NCI-H1092 (cell line): ENCODE measurements at places on chromosomes 6 and 20.

- DNase-seq = no peak
These were observed 112.1 kb upstream of the IYD start for GRCh38 chr6:150256618-150257272.

GRCh38 chr6:72944660-72945059 is 280.6 kb downstream of the KHDC1L start:
- DNase-seq = no peak

DNA sequence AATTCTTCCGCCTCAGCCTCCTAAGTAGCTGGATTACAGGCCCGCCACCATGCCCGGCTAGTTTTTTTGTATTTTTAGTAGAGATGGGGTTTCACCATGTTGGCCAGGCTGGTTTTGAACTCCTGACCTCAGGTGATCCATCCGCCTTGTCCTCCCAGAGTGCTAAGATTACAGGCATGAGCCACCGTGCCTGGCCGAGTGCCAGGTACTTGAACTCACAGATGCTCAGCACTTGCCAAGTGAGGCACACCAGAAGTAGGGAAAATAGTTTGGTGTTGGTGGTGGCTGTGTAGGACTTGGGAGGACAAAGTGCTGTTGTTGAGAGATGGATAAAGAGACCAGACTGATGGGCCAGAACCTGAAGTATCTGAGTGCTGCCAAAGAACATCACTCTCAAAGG is 40.0 kb upstream of the MBOAT1 start:
- DNase-seq = no peak

DNA sequence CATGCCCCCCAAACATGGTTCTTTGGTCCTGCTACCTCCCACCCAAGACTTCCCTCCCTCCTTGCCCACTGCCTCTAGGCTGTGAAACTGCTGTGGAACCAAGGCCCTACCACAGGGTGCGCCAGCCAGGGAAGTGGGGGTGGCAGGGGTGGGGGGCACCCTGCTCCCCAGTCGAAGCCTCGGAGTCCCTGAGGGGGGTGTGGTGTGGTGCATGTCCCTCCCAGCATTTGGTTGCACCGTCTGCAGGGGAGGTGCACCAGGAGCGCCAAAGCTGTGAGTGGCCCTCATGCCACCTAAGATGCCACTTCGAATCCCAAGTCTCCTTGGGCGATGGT is 1.8 kb downstream of the RGS19 start:
- DNase-seq = no peak

GRCh38 chr6:82396964-82397751 is 33.5 kb downstream of the TPBG start:
- DNase-seq = no peak

- no peak for DNase-seq
These were observed 38.3 kb downstream of the ARHGAP18 start for GRCh38 chr6:129671442-129672340.

DNA sequence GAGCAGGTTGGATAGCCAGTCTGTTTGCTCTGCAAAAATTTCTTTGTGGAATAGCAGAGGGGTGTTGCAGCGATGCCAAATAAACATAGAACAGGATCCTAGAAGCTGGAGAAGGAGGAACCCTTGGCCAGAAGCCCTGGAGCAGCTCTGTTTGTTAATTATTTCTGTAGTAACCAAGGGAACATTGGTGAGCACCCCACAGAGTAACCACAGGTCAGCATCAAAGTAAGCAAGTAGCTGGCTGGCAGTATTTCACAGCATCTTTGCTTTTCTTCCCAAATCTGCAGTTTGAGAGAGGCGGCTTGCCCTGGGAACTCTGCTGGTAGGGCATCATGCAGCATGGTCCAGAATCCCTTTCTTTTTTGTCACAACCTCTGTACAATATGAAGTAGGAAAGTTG is 12.7 kb upstream of the APMAP start:
- DNase-seq = peak; percentile 50

DNA sequence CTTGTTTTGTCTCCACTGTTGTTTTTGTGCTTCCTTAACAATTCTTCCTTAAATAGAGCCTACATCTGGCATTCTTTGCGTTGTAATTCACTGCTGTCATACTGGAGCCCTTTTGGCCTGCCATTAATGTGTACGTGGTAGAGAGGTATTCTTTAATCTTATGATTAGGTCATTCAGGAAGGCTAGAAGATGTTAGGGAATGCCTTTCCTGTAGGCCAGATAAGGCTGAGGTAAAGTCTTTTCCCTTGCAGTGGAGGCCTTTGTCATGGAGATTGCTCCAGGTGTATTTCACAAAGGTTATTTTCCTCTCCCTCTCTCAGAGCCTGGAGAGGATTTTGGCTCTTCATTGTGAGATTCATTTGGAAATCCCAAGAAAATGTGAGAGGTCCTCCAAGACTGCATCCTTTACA is 146.9 kb downstream of the FUT9 start:
- DNase-seq = no peak

GRCh38 chr20:46994341-46994740 is 99.7 kb downstream of the EYA2 start:
- DNase-seq = no peak

GRCh38 chr6:164216368-164216767 is 801.9 kb downstream of the QKI start:
- no peak for DNase-seq

DNA sequence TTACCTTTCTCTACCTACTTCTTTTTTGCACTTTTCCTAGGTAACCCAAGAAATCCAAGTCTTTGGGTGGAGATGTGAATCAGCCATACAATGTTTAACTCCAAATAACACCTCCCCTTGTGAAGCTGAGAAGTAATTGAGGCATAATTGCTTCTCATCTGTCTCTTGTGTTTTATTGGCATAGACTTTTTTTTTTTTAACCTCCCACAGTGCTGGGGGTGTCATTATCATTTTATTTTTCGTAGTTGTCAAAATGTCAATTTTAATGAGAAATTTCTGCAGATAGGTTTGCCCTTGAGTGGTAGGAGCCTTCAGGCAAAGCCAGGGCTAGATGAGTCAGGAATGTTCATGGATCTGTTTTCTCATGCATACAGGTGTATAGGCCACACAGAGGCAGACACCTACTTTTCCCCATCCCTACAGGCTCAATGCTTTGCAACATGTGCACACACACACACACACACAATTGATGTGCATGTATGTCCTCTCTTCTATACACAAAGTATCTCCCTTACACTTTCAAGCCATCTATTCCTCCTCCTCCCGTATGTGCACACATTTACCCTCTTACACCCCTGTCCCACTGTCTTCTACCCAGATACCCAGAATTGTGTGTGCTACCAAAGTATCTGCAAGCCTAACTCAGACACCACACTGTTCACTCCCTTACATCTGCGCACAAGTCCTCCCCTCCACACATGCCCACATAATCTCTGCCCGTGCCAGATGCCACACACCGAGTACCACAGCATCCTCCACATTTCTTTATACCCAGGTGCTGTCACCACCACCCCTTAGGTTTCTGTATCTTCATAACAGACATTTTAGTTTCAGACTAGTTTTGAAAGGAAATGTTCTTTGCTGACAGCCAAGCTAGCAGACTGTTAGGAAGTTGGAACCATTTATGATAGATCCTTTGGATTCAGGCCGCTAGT is 22.0 kb downstream of the RALY start:
- no peak for DNase-seq

DNA sequence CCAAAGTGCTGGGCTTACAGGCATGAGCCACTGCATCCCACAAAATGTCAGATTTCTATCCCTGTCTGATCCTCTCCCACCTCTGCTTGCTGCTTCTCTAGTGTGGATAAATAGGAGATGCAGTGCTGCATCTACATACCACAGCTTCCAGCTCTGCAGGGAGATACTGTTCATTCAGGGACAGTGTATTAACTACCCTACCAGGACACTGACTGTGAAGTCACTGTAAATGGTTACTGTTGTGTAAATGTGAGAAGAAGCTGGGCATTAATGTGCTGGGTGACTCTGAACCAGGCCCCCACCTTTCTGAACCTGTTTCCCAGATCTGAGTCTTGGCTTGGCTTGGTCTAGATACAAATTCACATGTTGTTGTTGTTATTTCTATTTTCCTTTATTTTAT is 488.6 kb upstream of the SULF2 start:
- no peak for DNase-seq

GRCh38 chr6:37126961-37127616 is 42.9 kb upstream of the PIM1 start:
- no peak for DNase-seq

GRCh38 chr6:48670546-48670945 is 559.5 kb upstream of the PTCHD4 start:
- no peak for DNase-seq

GRCh38 chr20:34365765-34366213 is 2.7 kb downstream of the ITCH start:
- DNase-seq = no peak

DNA sequence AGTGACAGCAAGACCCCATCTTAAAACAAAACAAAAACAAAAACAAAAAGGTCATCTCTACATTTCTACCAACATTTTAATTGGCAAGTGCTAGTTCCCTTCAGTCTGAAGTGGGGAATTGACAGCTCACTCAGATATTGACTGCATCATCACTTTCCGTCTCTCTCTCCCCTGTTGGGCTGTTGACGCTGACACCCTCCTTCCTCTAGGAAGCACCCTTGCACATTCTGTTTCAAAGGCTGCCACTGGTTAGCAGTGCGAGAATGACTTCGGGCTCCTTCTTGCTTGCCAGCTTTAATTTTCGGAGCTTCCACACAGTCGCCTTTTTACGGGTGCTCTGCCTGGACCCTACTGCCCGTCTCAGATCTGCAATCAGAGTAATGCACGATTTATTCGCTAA is 96.6 kb upstream of the INSM1 start:
- DNase-seq = no peak

- no peak for DNase-seq
These were observed 24.1 kb downstream of the HLA-B start for GRCh38 chr6:31332637-31333602.

GRCh38 chr6:90118069-90118468 is 178.6 kb downstream of the BACH2 start:
- DNase-seq = no peak

- no peak for DNase-seq
These were observed 230.6 kb downstream of the FNDC1 start for GRCh38 chr6:159399751-159400221.

- no peak for DNase-seq
These were observed 65.3 kb downstream of the RAMACL start for GRCh38 chr6:166520905-166521834.

DNA sequence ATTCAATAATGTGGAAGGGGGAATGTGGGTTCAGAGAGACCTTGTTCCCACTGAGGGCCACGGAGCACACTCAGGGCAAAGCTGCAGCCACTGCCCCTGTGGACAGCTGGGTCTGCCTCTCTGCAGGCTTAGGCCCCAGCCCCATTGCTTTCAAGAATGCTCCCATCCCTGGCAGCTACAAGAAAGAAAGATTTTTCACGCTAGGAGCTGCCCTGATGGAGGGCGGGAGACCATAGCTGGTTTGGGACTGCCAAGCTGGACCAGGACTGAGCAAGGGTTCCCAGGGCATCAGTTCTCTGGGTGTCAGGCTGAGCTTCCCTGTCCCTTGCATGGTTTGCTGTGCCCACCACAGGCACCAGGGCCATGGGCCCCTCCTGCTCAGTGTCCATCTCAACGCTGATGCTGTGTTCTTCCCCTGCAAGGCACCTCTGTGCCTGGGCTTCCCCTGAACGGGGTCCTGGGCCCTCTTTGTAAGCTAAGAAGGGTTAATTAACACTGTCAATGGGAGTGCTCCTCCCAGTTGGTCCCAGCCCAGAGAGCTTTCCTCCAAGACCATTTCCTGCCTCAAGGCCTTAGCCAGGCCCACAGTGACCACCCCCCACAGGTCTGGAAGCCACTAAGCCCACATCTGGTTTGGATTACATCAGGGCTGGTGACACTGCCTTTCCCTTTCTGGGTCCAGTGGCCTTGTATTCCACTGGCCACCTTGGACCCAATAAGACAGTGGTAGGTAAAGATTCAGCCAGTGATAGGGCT is 8.4 kb downstream of the FOXS1 start:
- DNase-seq = no peak

- DNase-seq = no peak
These were observed 4.9 kb upstream of the YTHDF1 start for GRCh38 chr20:63220696-63221399.

DNA sequence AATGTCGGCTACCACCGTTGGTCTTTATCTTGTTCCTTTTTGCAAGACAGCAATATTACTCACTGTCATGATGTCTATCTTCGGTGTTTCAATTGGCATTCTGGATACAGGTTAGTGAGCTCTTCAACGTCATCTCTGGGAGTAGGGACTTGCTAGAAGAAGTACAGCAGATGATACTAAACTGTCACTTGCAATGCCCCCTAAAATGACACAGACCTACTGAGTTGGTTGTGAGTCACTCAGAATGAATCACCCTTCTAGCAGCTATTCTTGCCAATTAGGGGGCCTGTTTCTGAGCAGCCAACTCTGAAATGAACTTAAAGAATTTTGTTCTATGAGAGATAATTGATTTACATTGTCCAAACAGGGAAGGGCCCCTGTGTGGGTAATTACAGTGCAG is 176.5 kb downstream of the SLC16A10 start:
- DNase-seq = no peak

- no peak for DNase-seq
These were observed 96.2 kb downstream of the THBS2 start for GRCh38 chr6:169157197-169158148.

DNA sequence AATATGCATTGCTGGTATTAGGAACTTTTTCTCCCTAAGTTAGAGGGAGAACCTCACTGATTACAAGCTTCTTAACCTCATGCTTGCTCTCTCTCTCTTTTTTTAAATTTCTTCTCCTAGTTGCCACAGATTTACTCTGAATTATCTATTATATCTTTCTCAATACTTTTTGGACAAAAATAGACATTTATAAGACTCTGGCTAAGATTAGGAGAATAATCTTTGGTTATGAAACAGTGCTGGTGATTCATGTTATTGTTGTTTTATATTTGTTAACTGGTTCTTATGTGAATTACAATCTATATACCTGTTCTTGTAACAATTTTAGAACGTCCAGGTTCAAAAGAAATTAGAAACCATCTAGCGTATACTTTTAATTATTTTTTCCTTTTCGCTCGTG is 187.8 kb downstream of the OGFRL1 start:
- DNase-seq = no peak

- DNase-seq = no peak
These were observed 68.2 kb downstream of the TBC1D7 start for GRCh38 chr6:13260101-13260598.

GRCh38 chr6:121944354-121944753 is 455.1 kb upstream of the HSF2 start:
- DNase-seq = no peak

- DNase-seq = peak; percentile 61
These were observed 191.1 kb downstream of the EYA4 start for GRCh38 chr6:133432021-133432989.

DNA sequence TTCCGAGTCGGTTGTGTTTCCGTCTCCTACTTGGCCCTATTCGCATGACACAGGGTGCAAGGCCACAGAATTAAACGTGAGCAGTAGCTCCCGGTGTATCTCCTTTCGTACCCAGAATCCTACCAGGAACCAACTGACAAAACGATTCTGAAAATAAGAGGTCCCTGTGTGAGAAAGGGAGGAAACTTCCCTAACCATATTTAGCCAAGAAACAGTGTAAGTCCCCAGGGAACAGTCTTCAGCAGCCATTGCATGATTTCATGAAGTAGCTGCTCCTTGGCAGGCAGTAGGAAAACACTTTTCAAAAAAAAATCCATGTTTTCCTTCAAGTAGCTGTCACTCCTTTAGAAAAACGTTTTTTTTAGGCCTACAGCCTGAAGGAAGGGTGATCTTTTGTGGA is 46.9 kb downstream of the PDE10A start:
- no peak for DNase-seq
